GDM1 (cell line): ENCODE measurements at places on chromosomes 11 and 22.

GRCh38 chr11:70327717-70328116 is 57.2 kb downstream of the PPFIA1 start:
- no peak for DNase-seq

- DNase-seq: no peak
Observed at GRCh38 chr11:75301601-75302345, 49.7 kb downstream of the ARRB1 start.

GRCh38 chr11:120660024-120660565 is 148.5 kb downstream of the GRIK4 start:
- DNase-seq: no peak

GRCh38 chr11:111205632-111206385 is 39.7 kb upstream of the POU2AF2 start:
- DNase-seq: no peak

DNA sequence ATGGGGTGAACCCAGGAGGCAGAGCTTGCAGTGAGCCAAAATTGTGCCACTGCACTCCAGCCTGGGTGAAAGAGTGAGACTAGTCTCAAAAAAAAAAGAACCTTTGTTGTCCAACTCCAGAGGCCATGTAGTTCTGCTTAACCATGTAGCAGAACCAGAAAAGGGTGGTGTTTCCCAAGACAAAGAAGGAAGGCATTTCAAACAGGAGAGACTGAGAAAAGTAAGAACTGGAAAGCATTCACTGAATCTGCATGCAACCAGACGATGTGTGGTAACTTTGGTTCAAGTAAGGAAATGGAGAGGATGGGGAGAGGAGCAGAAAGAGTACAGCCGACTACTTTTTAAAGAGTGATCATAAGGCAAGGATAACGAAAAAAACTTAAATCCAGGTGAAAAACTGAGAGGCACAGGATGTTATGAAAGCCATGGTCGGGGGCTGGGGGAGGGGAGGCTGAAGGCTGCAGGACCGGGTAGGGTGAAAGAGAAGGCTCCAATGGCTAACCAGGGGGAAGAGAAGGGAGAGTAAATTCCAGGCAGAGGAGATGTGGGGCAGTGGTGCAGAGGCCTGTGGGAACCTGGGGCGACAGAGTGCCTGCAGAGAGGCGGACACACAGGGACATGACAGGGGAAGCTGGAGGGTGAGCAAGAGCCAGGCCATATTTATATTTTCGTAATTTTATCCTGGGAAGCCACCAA is 48.8 kb downstream of the MAPK1 start:
- DNase-seq: no peak

DNA sequence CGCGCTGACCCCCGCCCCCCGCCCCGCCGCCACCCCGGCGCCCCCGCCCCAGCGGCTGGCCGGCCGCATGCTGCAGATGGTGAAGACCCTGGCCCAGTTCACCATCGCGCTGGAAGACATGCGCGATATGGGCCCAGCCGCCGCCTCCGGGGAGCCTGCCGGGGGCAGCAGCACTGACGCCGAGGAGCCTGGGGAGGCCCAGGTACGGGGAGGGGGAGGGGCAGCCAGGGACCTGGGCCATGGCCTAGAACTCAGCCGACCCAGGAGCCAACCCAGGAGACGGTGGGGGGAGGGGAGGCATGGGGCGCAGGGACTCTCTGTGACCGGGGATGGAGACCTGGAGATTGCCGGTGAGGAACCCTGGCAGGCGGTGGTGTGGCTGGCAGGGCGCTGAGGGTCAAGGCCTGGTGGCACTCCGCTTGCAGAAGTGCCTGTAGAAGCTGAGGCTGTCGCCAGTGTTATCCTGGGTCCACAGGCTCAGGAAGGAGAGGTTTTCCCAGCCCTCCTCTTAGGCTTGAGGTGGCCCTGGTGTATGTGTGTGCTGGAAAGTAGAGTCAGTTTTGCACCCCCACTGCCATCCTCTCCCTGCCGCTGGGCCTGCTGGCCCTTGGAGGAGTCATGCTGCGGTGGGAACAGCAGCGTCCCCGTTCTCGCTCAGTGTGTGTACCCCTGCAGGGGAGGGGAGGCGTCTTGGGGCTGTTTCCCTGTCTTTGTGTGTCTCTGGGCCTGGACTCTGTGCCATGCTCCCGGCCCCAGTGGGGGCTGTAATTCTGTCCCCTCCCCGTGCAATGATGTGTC is 32.9 kb upstream of the RELT start:
- no peak for DNase-seq
